ENCODE measurements at places on chromosomes 3 and 15.

- no peak for DNase-seq
Measured at GRCh38 chr3:43176666-43177065, 70.8 kb upstream of the POMGNT2 start.

DNA sequence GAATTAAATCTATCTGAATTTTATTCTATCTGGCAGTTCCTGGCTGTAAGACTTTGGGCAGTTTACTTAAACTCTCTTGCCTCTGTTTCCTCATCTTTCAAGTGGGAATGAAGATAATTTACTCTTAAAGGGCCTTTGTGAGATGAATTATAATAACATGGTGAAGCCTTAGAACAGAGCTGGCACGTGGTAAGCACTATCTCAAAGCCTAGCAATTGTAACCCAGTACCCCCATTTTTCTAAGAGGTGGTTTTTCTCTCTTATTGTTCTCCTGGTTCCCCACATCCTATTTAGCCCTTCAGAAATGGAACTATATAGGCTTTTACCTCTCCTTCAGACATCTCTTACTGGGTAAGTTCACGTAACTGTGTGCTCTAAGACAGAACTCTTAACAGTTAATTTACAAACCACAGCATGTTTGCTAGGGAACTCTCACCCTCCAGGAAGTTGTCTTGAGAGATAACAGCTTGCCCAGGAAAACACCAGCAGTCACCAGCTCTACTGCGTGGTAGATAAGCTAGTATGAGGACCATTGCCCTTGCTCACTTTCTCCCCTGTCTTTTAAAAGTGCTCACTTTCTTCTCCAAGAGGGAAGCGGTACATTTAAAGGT lies 12.3 kb upstream of the CRBN start:
- no peak for DNase-seq

GRCh38 chr15:73328981-73329380 lies 39.8 kb downstream of the HCN4 start:
- no peak for DNase-seq

GRCh38 chr3:193911784-193912340 lies 224.1 kb upstream of the HES1 start:
- no peak for DNase-seq

GRCh38 chr3:4736284-4736861 lies 242.9 kb upstream of the BHLHE40 start:
- peak; percentile 72 for DNase-seq

DNA sequence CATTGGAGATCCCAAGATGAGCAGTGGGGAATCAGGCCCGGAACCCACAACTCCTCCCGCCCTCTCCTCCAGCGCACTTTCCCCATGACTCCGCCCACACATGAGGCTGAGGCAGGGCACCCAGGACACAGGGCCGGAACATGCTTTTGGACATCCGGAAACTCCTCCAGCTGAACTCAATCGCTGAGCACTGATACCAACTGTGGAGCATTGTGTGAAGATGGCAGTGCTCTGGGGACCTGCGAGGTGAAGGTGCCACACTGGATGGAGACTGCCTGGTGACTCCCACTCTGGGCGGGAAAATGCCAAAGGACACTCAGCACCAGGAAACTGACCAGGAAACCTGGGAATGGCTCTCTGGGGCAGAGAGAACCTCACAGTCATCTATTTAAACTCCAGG lies 189.1 kb downstream of the FAM43A start:
- no peak for DNase-seq

- DNase-seq, result peak; percentile 63
Measured at GRCh38 chr3:151305060-151305774, 11.4 kb downstream of the GPR87 start.

DNA sequence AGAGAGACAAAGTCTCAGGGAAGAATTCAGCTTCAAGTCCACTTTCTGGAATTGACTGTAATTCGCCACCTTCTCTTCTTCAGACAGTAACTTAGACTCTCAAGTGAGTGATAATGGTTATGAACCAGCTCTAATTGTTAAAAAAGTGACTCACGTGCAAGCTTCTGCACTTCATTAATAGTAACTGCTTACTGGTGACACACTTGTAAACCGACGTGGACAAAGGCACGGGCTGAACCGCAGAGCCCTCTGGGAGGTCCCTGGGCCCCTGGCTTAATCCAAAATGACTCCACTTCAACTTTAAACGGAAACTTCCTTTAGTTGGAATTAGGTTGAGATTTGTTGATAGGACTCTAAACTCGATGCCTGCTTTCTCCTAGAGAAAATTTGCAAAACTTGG lies 17.0 kb downstream of the MUC4 start:
- DNase-seq, result peak; percentile 40

- DNase-seq, result no peak
Measured at GRCh38 chr15:35926007-35926380, 380.0 kb upstream of the DPH6 start.

DNA sequence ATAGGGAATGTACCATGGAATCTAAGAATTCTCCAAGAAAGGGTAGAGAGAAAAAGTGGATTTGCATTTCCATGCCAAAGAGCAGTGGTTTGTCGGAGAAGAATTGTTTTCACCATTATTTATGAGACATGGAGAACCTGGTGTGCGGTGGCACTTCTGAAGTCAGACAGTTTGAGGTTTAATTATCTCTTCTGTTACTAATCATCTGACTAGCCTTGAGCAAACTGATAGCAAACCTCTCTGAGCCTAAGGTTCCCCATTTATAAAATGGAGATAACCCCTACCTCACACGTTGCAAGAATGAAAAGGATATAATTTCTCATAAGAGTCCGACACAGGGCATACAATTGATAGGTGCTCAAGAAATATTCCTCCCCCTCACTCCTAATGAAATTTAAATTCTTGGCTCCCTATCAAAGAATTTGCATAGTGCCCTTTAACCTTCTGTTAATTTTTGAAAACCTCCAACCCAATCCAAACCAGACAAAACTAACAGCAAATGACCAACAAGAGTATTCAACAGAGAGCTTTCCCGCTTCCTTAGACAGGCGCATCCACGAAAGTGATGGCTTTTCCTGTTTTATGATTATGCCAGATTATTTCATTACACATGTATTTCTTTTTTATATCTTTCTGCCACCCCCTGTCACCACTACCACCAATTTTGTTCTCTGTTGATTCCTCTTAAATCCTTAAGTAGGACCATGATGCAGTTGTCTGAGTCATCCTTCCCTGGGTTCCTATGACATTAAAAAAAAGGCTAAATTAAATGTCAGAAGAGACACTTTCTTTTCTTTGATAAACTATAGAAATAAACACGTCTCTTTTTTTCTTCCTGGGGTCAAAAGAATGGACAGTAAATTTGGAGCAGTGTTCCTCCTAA lies 28.5 kb downstream of the TMEM212 start:
- peak; percentile 32 for DNase-seq

- DNase-seq, result no peak
Measured at GRCh38 chr15:82972990-82973389, 13.0 kb upstream of the RAMAC start.

DNA sequence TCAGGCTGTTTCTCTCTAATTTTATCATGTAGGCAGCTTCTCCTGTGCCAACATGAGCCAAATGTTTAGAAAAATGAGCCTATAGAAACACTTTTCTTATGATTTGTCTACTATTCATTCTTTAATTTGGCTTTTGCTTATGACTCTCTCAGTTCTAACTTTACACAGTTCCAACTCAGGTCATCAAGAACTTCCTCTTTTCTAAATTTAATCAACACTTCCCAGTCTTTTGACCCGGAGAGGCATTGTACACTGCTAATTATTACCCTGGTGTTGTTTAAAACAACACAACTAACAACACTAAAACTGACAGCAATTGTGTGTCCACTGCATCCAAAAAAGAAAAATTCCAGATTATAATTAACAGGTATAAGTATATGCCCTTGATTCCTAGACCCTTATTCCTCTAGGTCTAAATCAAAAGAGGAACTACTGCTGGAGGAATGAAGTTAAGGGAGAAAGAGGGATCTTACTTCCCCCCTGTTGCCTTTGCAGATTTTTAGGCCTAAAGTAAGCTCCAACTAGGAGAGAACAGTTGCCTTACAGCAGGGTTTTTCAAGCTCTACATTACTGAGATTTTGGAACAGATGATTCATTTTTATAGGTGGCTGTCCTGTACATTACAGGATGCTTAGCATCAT lies 332.2 kb upstream of the GOLIM4 start:
- no peak for DNase-seq

DNA sequence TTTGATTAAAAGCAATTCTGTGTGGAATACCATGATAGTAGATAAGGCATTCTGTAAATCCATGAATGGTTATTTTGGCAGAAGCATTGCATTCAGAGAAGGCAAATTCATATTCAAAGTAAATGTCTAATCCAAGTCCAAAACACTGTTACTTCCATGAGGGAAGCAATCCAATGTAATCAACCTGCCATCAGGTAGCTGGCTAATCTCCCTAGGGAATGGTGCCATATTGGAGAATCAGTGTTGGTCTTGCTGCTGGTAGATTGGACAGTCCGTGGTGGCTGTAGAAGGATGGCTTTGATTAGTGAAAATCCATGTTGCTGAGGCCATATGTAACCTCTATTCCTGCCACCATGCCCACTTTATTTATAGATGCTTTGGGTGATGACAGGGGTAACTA lies 72.1 kb upstream of the TNIK start:
- DNase-seq, result no peak

DNA sequence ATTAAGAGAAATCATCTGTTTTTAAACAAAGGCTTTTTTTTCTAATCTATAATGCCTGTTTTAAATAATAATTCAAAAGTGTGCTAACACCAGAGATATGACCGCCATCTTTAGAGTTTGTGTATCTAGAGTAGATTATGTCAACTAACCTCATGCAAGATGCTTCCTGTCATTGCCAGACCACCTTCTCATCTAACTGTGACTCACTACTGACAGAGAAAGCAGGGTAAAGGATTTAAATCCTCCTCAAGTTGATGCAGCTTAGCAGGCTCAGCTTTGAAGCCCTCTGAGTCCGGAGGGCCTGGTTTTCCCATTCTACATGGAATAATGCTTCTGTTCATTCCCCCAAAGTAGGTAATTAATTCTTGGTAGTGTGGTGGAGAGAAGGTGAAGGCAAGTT lies 108.5 kb downstream of the ECT2 start:
- no peak for DNase-seq

DNA sequence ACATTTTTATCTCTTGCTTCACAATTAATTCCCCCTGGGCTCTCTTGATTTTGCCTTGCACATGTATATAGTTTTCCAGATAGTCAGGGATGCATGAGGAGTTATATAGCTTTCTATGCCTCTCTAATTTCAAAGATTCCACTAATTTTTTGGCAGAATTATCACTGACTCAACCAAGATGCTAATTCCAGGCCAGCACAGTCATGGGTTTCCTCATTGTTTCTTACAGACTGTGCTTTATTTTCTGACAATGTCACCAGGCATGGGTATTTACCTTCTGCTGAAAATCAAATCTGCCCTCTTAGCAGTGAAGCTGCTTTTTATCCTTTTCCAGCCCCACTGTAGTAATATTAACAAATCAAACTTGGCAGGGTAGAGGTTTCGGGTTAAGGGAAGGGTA lies 1520.6 kb upstream of the CADM2 start:
- no peak for DNase-seq

- DNase-seq, result no peak
Measured at GRCh38 chr15:92473756-92474155, 80.1 kb downstream of the ST8SIA2 start.

- no peak for DNase-seq
Measured at GRCh38 chr3:31614162-31614921, 81.6 kb downstream of the STT3B start.

DNA sequence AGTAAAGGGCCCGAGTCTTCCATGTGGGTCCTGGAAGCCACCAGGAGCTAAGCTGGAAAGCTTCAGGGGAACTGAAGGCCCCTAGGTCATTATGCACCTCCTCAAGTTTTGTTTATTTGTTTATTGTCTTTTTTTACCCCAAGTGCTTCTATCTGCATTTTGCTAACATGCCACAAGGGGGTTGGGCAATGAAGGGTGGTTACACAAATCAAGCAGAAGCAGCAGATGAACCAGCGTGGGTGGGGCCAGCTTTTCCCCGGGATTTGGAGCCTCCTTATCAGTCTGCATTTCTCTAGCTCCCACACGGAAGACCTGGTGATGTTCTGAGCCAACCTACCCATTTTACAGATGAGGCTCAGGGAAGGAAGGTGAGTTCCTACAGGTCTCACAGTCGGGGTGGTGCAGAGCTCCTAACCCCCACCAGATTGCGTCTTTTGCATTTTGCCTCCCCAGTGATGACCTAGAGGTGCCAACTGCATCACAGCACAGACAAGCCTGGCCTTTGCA lies 16.8 kb downstream of the TMC3 start:
- DNase-seq, result peak; percentile 9

DNA sequence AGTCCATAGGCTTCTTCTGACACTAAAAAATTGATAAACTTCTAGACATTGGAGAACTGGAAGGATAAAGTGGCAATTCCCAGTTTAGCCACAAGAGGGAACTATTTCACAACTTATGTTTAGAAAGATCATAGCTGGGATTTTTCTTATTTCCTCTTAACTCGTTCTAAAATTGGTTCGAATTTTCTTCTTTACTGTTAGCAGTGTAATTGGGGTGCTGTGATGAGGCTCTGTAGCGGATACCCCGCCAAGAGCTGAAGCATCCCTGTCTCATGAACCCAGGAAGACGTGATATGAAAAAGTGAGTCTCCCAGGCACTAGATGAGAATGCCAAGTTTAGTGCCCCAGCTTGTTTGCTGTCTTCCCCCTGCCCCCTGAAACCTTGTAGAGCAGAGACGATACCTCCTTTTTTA lies 85.1 kb downstream of the PDCD6IP start:
- peak; percentile 85 for DNase-seq

DNA sequence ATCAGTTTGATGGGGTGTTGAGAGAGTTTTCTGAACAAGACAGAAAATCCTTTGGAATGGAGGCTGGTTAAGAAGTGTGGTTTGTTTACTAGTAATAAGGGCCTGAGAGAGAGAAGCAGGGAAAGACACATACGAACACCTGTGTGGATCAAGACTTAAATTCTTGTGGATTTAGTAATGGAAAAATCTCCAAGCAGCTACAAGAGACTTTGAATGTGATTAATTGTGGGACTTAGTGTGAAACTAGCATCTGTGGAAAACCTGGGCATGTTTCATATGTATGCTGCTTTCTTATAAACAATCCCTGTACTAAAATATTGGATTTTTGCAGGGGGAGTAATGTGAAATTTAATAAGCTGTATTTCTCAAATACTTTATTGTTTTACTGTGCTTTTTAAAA lies 399.1 kb downstream of the SI start:
- no peak for DNase-seq

DNA sequence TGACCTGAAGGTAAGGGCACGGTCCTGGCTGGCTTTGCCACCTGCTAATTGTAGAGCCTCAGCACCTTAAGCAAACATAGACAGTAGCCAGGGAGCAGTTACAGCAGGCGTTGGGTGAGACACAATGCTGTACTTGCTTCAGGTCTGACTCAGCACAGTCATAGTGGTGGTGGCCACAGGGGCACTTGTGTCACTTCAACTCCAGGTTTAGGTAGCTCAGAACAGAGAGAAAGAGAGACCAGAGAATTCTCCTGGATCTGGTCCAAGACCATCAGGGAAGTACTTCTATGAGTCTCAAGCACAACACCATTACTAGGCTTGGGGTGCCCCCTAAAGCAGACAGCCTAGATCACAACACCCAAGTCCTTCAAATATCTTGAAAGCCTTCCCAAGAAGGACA lies 204.4 kb downstream of the OTOL1 start:
- DNase-seq, result peak; percentile 37

Data from A673 (cell line).